Chondrocyte (in vitro differentiated cells): ENCODE measurements at places on chromosomes 5 and 9. TPM values are rescaled to one million over a fixed set of nuclear protein-coding genes. Genes with fewer than 3 reads are reported as not detected.
A peak's percentile ranks its signal among the peaks of the same experiment; 100 is the strongest.

The SERF1A gene
- total RNA-seq = 5.5 to 10.7 TPM (median 9.2 TPM) in 3 replicates

DNA sequence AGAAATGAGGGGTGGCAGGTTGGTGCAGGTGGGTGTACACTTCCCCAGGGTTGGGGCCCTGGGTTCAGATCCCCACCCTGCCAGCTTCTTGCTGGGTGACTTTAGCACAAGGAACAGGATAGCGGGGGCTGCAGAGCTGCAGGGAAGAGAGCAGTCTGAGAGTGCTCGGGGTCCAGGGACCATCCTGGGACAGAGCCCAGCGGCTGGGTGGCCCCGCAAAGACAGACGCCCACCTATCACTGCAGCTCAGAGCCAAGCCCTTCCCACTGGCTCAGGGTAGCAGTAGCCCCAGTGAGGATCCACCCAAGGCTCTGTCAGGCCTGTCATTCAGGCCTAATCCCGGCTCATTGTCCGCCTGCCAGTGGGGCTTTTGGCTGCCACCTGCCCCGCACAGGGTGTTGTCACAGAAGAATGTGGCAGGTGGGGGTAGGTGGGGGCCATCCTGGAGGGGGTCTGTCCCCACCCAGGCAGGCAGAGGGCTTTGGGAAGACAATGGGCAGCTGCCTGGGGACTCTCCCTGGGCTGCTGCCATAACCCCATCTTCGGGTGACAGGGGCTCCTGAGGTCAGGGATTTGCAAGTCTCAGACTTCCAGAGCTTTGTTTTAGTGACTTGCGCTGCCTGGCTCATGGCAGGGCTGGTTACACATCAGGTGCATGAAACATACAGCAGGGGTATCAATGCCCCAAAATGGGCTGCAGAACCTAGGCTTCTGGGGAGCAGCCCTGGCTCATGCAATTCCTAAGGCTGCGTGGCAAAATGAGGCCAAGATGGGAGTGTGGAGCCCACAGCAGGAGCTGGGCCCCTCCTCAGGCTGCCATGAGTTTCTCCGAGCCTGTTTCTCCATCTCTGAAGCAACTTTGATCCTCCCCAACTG, 52.1 kb downstream of the BARX1 start:
- no peak overlapping the region for H3K4me3 ChIP-seq
- H3K36me3 ChIP-seq = no peaks in the 10 kb centered on the region
- H3K27me3 ChIP-seq = peaks cover 29% of the 10 kb centered on the region
- H3K4me1 ChIP-seq = no peaks in the 10 kb centered on the region
- no peak overlapping the region for H3K27ac ChIP-seq

DNA sequence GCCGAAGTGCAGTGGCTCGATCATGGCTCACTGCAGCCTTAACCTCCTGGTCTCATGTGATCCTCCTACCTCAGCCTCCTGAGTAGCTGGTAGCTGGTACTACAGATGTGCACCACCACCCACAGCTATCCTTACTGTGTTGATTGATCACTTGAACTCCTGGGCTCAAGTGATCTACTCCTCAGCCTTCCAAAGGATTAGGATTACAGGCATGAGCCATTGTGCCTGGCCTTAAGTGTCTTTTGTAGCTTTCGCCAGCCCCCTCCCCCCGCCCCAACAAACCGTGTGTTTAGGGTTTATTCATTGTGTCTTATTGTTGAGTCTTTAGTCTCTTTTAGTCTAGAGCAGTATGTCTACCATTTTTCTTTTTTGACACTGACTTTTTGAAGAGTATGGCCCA, 33.1 kb downstream of the SPIN1 start:
- no peak for DNase-seq
- peak overlapping the region; percentile 66 for H3K27ac ChIP-seq
- H3K36me3 ChIP-seq = peaks cover 14% of the 10 kb centered on the region
- peaks cover 31% of the 10 kb centered on the region for H3K4me1 ChIP-seq

GRCh38 chr5:67181648-67182221, 14.9 kb downstream of the CD180 start:
- H3K36me3 ChIP-seq = peaks cover 2% of the 10 kb centered on the region
- H3K4me1 ChIP-seq = peaks cover 16% of the 10 kb centered on the region
- no peak overlapping the region for H3K27ac ChIP-seq
- H3K27me3 ChIP-seq = no peaks in the 10 kb centered on the region
- no peak overlapping the region for H3K4me3 ChIP-seq

- no peak overlapping the region for H3K4me3 ChIP-seq
- no peak for DNase-seq
- H3K27ac ChIP-seq = no peak overlapping the region
- H3K36me3 ChIP-seq = peaks cover 9% of the 10 kb centered on the region
These were observed 5.5 kb downstream of the CDK5RAP2 start for GRCh38 chr9:120574473-120574872.

DNA sequence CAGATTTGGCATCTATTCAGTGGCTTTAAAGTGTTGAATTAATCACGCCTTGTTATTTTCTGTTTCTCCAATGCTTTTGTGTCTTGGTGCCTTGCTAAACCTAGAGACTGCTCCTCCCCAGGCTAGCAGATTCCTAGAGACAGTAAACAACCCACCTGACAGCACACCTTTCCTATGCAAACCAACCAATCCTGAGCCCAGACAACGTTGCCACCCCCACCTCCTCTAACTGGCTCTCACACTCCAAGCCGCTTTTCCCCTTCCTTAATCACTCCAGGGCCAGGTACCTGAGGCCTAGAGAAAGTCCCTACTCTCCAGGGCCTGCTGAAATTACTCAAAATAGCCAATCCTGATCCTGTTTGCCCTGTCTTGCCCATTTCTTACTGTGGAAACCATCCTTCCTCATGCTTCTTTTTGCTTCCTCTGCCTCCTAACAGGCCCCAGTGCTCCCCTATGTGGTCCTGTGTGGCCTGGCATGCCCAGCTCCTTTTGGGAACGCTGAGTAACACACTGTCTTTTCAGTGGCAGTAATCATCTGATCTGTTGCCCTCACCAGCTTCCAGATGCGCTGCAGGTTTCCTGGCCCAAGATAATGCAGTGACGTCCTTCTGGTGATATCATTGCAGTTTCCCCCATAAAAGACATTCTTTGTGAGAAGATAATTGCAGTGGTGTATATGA, 53.4 kb downstream of the GAS1 start:
- no peak overlapping the region for H3K4me3 ChIP-seq
- no peak overlapping the region for H3K27ac ChIP-seq
- H3K27me3 ChIP-seq = no peaks in the 10 kb centered on the region
- DNase-seq = no peak
- H3K4me1 ChIP-seq = peaks cover 12% of the 10 kb centered on the region

DNA sequence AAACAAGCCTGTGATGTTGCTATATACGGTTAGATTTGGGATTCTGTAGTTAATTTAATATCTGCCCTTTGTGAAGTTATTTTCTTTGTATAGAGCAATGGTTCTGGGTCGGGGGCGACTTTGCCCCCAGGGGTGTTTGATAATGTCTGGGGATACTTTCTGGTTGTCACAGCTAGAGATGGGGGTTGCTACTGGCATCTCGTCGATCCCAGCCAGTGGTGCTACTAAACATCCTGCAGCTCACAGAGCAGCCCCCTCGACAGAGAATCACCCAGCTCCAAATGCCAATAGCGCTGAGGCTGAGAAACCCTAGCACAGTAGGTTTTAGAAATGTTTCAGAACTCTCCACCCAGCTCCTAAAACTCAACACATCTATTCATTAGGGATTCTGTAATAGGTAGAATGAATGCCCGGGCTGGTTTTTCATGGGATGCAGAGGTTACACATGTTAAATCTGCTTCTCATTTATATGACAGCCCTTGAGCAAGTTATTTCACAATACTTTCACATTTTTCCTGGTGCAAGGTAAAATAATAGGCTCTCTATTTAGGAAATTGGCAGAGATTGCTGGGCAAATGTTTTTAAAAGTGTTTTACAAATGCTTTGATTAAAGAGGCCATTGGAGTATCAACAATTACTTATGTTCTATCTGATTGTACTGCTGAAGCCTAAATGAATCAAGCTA, 75.2 kb upstream of the CTSL start:
- peaks cover 3% of the 10 kb centered on the region for H3K4me1 ChIP-seq
- peaks cover 32% of the 10 kb centered on the region for H3K36me3 ChIP-seq
- no peak overlapping the region for H3K27ac ChIP-seq
- no peak overlapping the region for H3K4me3 ChIP-seq
- no peaks in the 10 kb centered on the region for H3K27me3 ChIP-seq
- DNase-seq = no peak

DNA sequence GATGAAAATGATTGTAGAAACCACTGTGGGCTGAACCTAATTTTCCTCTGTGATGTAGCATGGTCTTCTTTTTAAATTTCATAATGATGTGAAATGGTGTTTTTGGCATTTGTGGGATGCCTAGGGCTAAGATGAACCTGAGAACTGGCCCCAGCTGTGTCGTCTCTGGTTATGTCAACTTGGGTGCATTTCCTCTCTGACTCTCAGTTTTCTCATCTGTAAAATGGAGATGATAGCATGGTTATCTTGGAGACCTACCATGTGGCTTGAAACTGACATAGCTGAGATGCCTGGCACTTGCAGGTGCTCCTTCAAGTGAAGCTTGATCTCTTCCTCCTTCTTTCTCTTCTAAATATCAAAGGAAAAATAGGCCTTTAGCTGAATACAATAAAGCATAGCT, 77.8 kb downstream of the BOD1 start:
- H3K36me3 ChIP-seq = no peaks in the 10 kb centered on the region
- H3K27ac ChIP-seq = no peak overlapping the region
- peaks cover 21% of the 10 kb centered on the region for H3K4me1 ChIP-seq
- no peaks in the 10 kb centered on the region for H3K27me3 ChIP-seq

DNA sequence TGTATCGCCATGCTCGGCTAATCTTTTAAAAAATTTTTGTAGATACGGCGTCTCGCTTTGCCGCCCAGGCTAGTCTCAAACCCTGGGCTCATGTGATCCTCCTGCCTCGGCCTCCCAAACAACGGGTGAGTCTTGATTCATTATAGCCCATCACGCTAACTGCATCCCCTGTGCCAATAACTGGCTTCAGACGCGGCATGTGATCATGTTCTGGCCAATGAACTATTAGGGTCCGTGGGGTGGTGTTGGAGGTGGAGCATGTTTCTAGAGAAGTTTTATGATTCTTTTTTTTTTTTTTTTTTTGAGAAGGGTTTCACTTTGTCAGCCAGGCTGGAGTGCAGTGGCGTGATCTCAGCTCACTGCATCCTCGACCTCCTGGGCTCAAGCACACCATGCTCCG, 51.0 kb downstream of the FGF18 start:
- no peak overlapping the region for H3K27ac ChIP-seq
- no peak overlapping the region for H3K4me3 ChIP-seq
- H3K27me3 ChIP-seq = peaks cover 2% of the 10 kb centered on the region
- DNase-seq = no peak
- peaks cover 2% of the 10 kb centered on the region for H3K36me3 ChIP-seq

- H3K27me3 ChIP-seq = no peaks in the 10 kb centered on the region
- no peak for DNase-seq
- H3K27ac ChIP-seq = no peak overlapping the region
- H3K36me3 ChIP-seq = peaks cover 7% of the 10 kb centered on the region
These were observed 29.9 kb downstream of the RAPGEF6 start for GRCh38 chr5:131605086-131605485.

DNA sequence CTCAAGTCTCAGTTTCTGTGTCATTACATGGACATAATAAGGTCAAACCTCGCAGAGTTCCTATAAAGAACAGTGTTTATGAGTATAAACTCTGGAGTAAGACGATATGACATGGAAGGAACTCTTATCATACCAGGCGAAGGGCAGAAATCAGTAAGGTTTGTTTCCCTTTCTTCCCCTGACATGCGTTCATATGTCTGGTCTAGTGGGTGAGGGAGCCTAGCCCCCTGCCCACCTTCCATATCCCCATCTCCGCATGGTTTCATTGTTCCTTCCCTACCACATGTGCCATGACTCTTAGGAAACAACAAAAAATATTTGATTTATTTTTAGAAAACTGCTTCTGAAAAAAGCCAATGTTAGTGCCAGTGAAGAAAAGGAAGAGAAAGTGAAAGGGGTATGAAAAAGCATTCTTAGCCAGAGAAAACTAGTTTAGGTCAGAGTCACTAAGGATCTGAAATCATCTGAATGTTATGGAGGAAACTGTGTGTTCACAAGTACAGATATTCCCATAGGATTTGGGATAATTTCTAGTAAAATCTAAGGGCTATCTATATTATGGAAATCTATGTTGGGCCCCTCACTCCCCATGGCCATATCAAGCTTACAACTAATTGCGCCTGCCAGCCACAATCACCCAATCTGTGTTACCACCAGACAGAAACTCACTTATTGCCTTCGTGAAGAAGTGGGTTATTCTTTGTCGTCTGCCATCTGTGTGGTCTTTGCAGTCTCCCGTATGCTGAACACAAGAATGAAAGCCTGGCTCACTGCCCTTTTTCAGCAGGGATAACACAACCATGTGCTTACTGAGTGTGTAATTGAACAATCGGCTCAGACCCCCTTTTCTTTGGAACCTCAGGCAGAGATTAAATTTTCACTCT, 19.9 kb upstream of the HMHB1 start:
- peak overlapping the region; percentile 74 for H3K27ac ChIP-seq
- H3K4me3 ChIP-seq = no peak overlapping the region
- no peaks in the 10 kb centered on the region for H3K27me3 ChIP-seq
- DNase-seq = no peak

- no peak overlapping the region for H3K4me3 ChIP-seq
- H3K4me1 ChIP-seq = peaks cover 12% of the 10 kb centered on the region
- no peaks in the 10 kb centered on the region for H3K36me3 ChIP-seq
- no peak overlapping the region for H3K27ac ChIP-seq
- no peak for DNase-seq
These were observed 2.8 kb upstream of the SPOCK1 start for GRCh38 chr5:137501846-137502406.

GRCh38 chr9:109918339-109919163, 138.6 kb downstream of the PALM2AKAP2 start:
- no peak for DNase-seq
- H3K36me3 ChIP-seq = no peaks in the 10 kb centered on the region
- peak overlapping the region; percentile 19 for H3K27ac ChIP-seq
- no peak overlapping the region for H3K4me3 ChIP-seq
- peaks cover 17% of the 10 kb centered on the region for H3K4me1 ChIP-seq
- H3K27me3 ChIP-seq = no peaks in the 10 kb centered on the region

- H3K27ac ChIP-seq = no peak overlapping the region
- no peaks in the 10 kb centered on the region for H3K27me3 ChIP-seq
- H3K4me1 ChIP-seq = peaks cover 7% of the 10 kb centered on the region
- H3K36me3 ChIP-seq = no peaks in the 10 kb centered on the region
- DNase-seq = no peak
These were observed 149.0 kb downstream of the INSYN2B start for GRCh38 chr5:169831331-169831730.

GRCh38 chr5:138874771-138875551, at the start of gene LRRTM2:
Gene LRRTM2, minus strand, starts transcription at chr5:138875335. Its CDS starts 424 bp downstream, at chr5:138874911.
- H3K27ac ChIP-seq = peak within 1 kb of the TSS; percentile 60
- DNase-seq = no peak
- no peaks in the 10 kb centered on the region for H3K27me3 ChIP-seq
- H3K4me3 ChIP-seq = no peak within 1 kb of the TSS
- H3K4me1 ChIP-seq = peaks cover 73% of the 10 kb centered on the region

DNA sequence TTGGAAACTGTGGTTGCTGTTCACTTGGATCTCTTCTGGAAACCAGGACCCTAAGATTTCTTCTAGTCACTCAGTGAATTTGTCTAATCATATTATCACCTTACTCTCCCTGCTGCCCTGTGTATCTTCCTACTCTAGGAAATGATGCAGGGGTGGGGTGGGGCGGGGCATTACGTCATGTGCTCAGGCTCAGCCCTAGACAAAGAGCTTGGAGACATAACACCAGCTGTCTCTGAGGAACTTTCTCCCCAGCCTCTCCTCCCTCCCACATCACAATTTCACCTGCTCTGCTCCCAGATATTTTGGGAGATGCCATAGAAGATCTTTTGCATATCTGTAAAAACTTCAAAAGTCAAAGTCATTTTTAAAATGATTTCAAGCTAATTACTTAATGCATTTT, 470.4 kb downstream of the ZSWIM6 start:
- no peak for DNase-seq
- peaks cover 2% of the 10 kb centered on the region for H3K27me3 ChIP-seq
- peaks cover 20% of the 10 kb centered on the region for H3K4me1 ChIP-seq
- H3K4me3 ChIP-seq = no peak overlapping the region
- H3K36me3 ChIP-seq = no peaks in the 10 kb centered on the region
- H3K27ac ChIP-seq = no peak overlapping the region
